ENCODE measurements at places on chromosomes 6 and 20.

DNA sequence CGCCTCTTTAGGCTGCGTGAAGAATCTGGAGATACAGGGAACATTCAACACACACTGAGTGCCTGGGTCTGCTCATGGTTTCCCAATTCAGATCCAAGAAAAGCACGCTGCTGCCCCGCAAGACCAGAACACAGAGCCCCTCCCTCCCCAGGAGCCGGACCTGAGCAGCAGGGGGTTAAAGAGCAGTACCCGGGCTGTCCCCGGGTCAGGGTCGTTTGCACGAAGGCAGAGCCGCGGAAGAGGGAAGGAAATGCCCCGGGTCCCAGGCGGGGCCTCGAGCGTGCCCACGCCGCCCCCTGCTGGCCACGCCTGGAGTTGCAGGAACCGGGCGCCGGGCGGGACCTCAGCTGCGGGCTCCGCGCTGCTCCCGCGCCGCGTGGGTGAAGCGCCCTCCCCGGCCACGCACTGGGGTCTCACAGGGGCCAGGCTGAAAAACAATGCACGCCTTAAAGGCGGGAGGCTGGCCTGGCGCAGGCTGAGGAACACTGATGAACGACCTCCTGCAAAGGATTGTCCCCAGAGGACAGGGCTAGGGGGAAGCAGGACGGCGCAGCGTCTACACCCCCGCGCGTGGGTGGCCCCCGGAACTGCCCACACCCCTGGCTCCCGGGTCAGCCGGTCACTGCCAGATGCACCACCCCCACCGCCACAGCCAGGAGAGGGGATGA, 48.9 kb downstream of the ANKRD60 start:
- DNase-seq, result peak; percentile 69

GRCh38 chr6:47026679-47027078, 15.5 kb downstream of the ADGRF1 start:
- no peak for DNase-seq

DNA sequence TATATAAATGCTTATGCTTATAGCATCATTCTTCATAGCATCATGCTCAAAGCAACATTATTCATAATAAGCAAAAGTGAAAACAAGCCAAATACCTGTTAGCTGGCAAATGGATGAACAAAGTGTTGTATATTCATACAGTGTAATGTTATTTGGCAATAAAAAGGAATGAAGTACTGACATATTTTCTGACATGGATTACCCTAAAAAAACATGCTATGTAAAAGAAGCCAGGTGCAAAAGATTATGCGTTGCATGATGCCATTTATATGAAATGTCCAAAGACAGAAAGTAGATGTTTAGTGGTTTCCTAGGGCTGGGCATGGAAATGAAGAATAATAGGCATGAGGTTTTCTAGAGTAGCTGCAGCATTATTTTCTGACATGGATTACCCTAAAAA, 77.1 kb downstream of the GFRA4 start:
- DNase-seq, result no peak

DNA sequence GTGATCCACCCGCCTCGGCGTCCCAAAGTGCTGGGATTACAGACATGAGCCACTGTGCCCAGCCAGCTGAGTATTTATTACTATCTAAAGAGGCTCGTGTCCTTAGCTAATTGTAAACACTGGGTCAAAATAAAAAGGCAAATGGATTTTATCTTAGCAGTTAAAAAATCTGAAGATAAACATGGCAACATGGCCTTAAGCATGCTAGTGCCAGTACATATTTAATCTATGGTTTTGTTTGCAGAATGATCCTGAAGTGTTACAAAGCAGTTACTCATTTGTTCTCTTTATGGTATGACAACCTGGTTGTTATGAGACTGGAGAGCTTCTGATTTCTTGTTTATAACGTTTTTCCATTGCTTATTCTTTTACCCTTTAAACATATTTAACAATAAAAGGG, 3.9 kb upstream of the KIAA0408 start:
- DNase-seq, result no peak

DNA sequence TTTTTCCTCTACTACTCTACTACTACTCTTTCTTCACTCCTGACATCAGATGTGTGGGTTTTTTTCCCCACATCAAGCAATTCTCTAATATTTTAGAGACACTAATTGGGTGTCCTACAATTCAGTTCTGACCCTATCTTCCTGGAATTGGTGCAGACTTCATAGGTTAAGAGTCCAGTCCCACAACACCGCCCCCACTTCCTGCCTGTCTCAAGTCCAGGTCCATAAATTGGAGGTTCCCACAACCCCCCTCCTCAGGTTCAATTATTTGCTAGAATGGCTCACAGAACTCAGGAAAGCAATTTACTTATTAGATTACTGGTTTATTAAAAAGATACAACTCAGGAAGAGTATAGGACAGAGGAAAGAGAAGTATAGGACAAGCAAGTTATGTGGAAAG, 25.7 kb upstream of the SLC2A12 start:
- DNase-seq, result no peak

Data from stimulated activated CD8-positive, alpha-beta memory T cell treated with anti-CD3 and anti-CD28 coated beads, Interleukin-15, amount 100 ng/mL, for 24 hours (primary cell).